DMS153 (cell line): ENCODE measurements at places on chromosomes 11 and 22.

GRCh38 chr22:49779853-49780697 lies 47.6 kb downstream of the BRD1 start:
- no peak for DNase-seq

GRCh38 chr22:50039669-50040443 lies 18.2 kb downstream of the TTLL8 start:
- no peak for DNase-seq

GRCh38 chr22:17777717-17778044 lies 3.4 kb upstream of the BID start:
- no peak for DNase-seq

DNA sequence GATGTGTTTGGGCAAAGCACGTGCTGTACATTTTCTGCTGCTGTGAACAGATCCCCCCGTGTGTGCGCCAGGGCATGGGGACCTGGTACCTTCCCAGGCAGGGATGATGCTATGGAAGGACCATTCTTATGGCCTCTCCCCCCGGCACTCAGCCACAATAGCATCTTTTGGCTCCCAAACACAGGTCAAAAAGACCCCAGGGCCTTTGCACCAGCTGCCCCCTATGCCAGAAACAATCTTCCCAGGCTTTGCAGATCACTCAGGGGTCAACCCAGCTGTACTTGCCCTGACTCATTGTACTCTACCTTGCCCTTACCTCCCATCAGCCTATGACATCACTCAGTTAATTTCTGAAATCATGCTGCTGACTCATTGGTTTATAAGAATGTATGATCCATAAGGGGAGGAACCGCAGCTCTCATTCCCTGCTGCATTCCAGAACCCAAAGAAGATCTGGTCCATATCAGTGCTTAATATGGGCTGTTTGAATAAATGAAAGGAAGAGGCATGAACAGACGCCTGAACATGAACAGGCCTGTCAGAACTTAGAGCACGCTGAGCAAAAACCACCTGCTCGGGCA lies 100.7 kb downstream of the CELSR1 start:
- no peak for DNase-seq
